ENCODE measurements at places on chromosomes 11 and 22.

DNA sequence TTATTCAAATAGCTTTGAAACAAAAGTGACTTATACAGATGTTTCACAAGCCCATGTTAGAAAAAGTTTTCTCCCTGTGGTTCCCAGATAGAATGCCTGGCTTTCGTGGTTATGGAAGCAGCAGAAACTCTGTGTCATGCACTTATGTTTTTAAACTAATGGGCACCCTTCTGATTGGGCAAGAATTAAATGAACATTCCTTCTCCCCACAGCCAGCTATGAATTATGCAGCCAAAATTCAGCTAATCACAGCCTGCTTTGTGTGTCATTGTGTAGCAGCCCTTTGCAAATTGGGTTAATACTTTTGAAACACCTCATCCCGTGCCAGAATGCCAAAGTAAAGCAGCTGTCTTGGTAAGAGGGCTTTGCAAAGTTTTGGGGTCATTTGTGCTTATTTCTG, 46.9 kb downstream of the PANX1 start:
- no peak for DNase-seq

DNA sequence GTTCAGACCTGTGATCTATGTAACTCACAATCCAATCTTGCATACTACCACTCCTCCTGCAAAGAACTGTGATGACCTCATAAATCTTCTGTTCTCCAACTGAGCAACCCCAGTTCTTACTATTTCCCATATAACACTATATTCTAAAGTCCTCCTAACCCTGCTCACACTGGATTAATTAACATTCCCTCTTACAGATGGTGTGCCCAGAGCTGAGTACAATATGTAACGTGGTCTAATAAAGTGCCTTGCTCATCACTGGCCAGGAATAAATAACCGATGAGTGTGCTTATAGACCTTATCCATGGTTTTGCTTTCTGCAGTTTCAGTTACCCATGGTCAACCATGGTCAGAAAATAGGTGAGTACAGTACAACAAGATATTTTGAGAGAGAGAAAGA, 28.6 kb downstream of the PRCP start:
- DNase-seq: no peak

GRCh38 chr11:31500560-31500959, 8.9 kb downstream of the IMMP1L start:
- no peak for DNase-seq

DNA sequence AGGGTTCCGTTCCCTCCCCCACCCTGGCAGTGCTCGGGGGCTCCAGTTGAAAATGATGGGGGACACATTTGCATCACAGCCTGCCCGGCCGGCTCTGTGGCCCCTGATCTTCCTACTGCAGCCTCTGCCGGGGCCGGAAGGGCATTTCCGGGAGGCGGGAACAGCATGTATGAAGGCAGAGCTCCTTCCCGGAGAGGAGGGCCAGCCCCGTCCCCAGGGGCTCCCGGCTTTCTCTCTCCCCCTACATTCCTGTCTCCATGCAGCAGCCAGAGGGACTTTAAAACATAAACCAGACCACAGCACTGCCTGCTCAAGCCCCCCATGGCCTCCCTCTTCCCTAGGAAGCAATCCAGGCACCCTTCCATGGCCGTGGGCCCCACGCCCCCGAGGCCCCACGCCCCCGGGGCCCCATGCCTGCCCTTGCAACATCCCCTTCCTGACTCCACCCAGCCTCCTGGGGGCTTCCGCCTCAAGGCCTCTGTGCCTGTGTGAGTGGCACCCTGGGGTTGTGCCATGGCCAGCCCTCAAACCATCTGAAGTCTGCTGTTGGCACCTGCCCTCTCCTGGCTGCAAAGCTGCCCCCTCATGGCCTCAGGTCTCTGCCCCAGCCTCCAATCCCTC, 73.1 kb downstream of the CDKN1C start:
- DNase-seq: no peak

GRCh38 chr11:102341844-102342318, 5.1 kb upstream of the BIRC2 start:
- peak; percentile 9 for DNase-seq

- DNase-seq: no peak
These were observed 567.5 kb downstream of the TBC1D22A start for GRCh38 chr22:47329727-47330650.

DNA sequence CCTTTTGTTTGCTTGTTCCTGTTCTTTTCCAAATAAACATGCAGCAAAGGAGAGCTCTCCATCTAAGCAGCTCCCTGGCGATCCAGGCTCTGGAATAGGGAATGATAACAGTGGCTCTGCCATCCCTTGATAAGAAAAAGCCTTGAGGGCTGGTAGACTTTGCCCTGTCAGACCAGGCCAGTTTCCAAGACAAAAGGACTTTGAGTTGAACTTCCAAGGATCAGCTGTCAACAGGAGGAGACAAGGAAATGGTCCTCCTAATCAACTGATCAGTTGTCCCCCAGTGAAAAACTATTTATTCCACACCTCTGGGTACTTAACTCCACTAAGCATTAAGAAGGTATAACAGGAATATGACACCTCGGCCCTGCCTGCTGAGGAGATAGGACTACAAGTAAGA, 127.8 kb downstream of the PARVA start:
- DNase-seq: no peak

GRCh38 chr22:50530580-50530876, 716 bp upstream of the TYMP start:
- DNase-seq: no peak

DNA sequence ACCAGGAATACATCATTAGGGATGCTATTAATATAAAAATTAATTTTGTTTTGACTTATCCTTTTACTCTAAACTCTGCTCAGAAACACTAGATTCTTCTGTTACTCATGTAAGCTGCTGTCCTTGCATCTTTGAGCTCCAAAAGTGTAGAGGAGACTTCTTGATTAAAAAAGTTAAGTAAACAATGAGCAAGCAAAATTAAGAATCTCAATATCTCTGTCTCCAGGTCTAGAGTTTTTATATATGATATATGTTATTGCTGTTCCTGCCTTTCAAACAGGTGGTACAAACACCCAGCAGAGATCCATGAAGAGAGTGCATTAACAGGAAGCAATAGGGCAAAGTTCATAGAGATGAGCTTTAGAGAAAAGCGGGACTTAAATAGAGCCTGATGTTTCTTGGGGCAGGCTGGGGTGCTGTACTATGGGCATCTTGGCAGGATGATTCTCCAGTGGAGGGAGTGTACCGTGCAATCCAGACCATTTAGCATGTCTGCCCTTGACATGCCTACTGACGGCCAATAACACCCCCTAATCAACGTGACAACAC, 6.9 kb downstream of the MAPK1 start:
- no peak for DNase-seq

- DNase-seq: no peak
These were observed 5.9 kb downstream of the TOM1 start for GRCh38 chr22:35305525-35306070.

- no peak for DNase-seq
These were observed 8.1 kb downstream of the ATG13 start for GRCh38 chr11:46625406-46625805.

DNA sequence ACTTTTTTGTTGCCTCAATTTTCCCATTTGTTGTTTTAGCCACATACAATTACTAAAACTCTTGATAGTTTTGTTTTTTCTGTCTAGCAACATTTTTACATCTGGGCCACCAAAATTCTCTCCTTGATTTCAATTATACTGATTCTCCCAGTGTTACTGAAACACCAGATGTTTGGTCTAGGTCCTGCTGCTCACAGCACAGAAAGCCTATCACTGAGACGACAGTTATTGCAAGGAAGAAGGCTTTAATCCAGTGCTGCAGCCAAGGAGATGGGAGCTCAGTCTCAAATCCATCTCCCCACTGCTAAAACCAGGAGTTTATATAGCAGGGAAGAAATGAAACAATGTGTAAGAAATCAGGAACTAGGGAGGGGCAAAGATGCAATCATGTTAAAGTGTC, 837.7 kb upstream of the CNTN5 start:
- no peak for DNase-seq

GRCh38 chr22:47129902-47130635, 367.6 kb downstream of the TBC1D22A start:
- DNase-seq: no peak

- DNase-seq: no peak
These were observed 195.8 kb downstream of the MAML2 start for GRCh38 chr11:96147186-96147585.

GRCh38 chr11:11731311-11732083, 109.7 kb upstream of the GALNT18 start:
- no peak for DNase-seq

DNA sequence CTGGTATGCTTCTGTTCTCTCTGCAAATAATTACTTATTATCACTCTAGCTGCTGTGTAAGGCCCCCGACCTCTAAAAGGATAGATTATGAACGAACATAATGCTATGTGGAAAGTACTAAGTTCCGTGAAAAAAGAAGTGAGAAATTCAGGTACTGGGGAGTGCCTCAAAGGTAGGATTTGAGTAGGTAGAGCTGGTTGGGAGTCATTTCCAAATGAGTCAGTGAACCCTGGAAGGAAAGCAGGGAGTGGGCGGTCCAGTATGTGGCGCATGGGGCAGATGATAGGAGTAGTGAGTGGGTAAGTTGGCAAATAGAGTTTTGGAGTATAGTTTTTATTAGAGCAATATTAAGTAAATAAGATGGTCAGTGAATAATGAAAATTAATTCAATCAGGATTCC, 2.4 kb downstream of the ZC3H12C start:
- no peak for DNase-seq

DNA sequence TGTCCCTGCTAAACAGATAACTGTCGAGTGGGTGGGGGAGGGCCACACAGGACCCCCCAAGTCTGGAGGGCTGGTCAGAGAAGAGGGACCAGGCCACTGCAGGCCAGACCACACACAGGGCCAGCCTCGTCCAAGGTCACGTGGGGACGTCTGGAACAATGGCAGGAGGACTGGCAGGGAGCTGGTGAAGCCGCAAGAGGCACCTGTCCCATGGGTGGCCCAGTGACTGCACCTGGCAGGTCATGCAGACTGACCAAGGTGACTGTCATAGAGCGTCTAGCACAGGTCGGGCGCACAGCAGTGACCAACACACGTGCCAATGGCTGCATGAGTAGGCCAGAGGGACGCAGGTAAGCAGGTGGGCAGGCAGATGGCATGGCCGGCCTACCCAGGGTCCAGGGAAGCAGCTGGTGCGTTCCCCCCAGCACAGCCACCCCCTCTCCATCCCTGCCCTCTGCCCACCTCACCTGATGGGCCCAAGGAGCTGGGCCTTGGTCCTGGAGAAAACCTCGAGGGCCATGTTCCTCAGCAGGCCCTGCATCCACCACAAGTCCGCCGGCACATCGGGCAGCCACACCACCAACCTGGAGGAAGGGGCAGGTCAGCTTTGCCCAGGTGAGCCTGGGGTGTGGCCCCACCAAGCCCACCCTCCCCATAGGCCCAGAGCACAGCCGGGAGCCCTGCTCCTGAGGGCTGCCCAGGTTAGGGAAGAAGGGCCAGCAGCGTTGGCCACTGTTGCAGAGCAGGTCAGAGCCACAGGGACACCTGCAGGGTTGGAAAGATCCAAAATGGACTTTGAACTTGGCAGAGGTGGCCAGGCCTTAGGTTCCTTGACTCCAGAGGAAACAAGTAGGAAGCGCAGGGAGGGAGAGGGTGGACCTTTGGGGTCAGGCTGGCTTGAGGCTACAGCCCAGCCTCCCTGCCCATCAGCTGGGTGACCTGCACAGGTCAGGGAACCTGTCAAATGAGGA, 10.4 kb downstream of the PNPLA5 start:
- DNase-seq: no peak

GRCh38 chr22:40443732-40444131, 73.3 kb downstream of the SGSM3 start:
- no peak for DNase-seq

DNA sequence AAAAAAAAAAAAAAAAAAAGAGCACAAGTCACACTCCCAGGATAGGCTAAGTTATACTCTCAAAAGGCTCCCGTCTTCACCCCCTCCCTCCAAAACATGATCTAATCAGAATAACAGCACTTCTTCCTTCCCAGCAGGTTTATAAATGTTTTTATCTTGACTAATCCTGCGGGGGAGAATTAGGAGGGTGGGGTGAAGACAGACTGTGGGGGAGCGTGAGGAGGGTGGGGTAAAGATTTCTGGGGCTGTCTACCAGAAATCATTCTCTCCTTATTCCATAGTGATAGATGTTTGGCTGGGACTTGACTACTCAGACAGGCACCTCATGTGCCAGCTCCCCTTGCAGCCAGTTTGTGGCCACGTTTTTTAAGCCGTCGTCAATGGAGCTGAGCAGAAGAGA, 17.0 kb downstream of the KCNE3 start:
- no peak for DNase-seq

DNA sequence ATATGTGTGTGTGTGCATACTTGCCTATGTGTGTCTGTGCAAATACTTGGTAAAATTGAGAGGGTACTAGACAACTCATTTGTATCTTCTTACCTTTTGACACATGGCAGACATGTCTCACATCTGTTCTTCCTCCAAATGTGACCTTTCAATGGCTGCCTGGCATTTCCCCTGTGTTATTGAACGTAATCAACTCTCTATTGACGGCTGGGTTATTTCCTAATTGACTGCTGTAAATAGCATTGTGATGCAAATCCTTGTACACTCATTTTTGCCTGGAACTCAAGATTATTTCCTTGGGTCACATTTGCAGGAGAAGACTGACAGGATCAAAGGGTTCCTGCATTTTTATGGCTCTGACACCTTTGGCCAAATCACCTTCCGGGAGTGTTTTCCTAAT, 37.4 kb downstream of the KCNQ1 start:
- DNase-seq: no peak

GRCh38 chr22:42544686-42545085, 9.1 kb upstream of the SERHL2 start:
- no peak for DNase-seq

DNA sequence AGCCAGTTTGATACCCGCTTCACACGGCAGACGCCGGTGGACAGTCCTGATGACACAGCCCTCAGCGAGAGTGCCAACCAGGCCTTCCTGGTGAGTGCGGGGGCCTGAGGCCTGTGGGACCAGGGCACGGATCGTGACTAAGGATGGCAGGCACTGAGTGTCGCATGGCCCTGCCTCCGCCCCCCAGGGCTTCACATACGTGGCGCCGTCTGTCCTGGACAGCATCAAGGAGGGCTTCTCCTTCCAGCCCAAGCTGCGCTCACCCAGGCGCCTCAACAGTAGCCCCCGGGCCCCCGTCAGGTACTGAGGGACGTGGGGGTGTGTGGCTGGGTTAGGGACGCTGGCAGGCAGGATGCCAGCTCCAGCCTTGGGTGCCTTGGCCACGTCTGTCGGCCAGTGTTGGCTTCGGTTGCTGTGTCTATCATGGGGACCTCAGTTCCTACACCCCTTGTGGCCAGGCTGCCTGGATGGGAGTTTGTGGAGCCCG, 3.0 kb downstream of the PTPRCAP start:
- no peak for DNase-seq

- DNase-seq: no peak
These were observed 4.6 kb downstream of the B4GALNT4 start for GRCh38 chr11:373716-374551.

DNA sequence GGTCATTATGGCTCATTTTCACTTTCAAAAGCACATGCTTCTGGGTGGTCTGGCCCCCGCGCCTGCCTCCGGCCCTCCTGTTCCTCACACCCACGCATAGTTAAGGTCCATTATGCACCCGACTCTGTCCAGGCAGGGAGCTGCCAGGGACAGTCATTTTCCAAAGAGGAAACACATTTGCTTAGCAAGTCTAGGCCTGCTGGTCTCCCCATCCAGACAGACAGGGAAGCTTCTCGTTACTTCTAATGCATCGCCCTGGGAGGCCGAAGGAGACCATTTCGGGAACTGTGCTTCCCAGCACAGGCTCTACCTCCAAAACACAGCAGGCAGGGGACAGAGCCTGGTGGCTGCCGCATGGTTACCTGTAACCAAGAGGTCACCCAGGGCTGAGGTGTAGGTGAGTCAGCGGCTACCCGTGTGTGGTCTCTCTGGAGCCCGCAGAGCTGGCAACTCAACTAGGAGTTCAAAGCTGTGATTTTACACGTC, 87.1 kb upstream of the SHANK2 start:
- DNase-seq: no peak

GRCh38 chr11:17294033-17294432, 17.5 kb downstream of the NUCB2 start:
- no peak for DNase-seq
